ENCODE measurements at places on chromosomes 2 and 18.
A peak's percentile ranks its signal among the peaks of the same experiment; 100 is the strongest.

DNA sequence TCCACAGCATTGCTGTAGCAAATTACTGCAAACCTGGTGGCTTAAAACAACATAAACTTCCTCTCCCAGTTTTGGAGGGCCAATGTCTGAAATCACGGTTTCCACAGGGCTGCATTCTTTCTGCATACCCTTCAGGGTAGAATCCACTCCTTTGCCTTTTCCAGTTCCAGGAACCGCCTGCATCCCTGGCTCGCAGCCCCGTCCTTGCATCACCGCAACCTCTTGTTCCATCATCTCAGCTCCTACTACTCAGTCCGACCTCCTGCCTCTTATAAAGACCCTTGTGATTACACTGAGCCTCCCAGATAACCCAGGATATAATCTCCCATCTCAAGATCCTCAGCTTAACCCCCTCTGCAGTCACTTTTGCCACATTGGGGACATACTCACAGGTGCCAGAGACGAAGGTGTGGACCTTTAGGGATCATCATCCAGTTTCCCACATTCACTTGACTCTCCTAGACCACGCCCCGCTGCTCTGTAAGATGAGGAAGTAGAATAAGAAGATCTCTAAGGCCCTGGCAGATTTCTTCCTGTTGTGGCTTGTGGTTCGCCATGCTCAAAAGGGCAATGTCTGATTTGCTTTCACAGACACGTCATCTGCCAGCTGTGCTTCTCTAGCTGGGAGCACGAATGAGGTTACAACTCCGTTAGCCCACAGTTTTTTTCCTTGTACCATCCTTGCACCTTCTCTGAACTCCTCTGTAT, 103.6 kb upstream of the AGAP1 start:
- DNase-seq, result no peak

DNA sequence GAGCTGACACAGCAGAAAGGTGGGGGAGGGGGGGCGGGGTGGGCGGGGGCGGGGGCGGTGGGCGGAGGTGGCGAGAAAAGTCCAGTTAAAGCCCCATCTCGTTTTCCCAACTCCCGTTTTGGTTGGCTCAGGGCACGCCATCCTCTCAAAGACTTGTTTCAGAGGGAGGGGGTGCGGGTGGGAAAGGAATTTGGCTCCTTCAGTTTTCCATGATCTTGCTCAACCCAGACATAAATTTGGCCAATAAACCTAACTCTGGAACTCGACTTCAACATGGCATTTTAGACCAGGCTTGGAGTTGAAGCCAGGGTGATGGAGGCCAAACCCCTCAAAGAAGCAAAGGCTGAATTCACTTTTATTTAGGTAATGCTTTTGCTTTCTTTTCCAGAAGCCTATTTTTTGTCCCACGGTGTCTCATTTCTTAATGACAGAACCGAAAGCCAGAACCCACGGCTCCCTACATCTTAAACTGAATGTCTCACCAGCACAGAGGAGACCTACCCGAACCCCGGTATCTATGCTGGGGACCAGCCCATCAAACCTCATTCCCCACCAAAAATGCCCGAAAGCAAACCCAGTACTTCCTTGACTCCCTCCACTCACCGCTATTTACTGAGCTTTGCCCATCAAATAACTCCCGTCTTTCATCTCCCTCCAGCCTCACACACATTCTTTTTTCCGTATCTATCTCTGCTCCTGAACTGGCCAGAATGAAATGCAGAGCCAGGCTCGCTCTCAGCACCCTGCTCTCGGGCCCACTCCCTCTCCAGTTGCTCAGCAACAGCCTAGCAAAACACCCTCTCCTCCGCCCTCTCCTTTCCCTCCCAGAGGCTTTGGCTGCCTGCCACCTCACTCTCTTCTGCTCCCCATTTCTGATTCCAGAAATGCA, 4.3 kb downstream of the IGFBP5 start:
- peak; percentile 93 for DNase-seq

DNA sequence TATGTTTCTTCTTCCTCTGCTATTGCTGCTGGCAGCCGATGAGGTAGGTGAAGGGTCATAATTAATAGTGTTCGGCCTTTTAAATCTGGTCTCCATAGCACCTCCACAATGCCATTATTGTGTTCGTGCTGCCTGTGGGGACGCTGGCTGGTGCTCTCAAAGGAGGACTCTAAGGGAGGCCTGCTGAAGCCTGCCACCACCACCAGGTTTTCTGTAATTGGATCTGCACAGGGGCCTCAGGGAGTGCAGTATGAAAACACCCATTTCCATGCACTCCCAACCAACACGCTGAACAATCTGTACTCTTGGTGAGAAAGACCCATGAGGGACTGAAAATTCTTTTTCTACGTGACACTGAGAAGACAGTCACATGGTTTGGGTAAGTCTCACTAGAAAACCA, 17.6 kb upstream of the CLIP4 start:
- DNase-seq, result no peak

GRCh38 chr18:58901143-58901542, 36.5 kb downstream of the ZNF532 start:
- no peak for DNase-seq

DNA sequence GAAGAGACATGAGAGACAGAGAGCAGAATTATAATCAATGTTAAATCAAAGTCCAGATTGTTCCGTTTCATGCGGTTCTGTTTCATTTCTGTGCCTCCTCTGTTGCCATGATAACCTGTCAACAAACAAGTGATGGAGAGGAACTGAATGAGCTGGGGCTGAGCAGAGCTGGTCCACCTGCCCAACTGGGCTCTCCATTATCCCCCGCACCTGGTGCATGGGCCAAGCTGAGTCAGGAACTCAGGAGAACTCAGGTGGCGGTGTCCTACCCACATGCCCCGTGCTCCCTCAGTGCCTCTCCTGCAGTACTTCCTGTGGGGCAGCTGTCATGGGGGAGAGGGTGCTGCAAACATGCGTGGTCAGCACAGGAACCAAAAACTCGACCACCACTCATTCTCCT, 178.8 kb downstream of the TTC32 start:
- no peak for DNase-seq

- DNase-seq, result no peak
These were observed 98.4 kb upstream of the NCKAP5 start for GRCh38 chr2:133666621-133667020.

DNA sequence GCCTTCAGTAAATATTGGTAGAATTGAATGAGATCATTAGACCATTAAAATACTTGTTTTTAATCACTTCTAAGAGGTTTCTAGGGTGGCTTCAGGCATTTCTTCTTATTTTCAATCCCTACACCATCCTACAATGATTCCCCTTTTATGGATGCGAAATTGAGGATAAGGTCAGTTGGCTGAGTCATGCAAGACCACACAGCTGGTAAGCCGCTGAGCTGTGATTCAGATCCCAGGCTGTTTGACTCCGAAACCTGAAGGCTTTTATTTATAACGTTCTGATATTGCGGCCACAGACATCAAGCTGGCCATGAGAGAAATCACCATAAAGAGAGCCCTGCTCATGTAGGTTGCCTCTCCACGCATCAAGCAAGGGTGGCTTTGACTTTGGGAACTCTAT, 133.4 kb downstream of the VAPA start:
- no peak for DNase-seq

DNA sequence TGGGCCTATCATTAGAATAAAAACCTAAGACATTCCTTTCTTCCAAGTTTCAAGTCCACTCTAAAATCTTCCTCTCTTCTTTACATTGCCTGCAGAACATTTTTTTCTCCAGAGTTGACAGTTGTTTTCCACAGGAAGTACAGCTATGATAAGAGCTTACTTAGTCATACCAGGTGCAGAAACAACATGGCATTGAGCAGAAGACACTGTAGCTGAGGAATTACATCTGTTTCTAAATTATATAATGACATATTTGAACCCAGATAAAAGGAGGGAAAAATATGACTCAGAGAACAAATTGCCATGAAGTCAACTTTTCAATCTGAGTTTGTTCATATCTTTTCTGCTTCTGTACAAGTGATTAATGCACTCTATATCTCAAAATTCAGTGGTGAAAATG, 30.2 kb downstream of the CMPK2 start:
- DNase-seq, result no peak

- DNase-seq, result no peak
These were observed 101.9 kb downstream of the TWIST2 start for GRCh38 chr2:238949710-238950345.

- DNase-seq, result no peak
These were observed 7.6 kb upstream of the ONECUT2 start for GRCh38 chr18:57427429-57428201.

DNA sequence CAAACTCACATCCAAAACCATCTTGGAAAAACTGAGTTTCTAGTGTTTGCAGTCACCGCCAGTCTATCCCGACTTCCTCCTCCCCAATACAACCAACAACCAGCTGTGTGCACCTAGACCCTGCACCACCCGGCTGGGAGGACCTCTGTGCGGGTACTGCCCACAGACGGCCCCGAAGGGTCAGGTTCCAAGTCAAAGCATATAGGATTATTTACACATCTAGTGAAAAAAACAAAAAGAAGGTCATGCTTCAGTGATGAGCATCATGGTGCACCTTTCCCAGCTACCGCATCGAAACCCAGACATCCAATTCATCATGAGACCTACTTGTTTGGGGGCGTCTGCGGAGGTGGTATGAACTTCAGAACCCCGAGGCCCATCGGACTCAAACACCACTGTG, 124.8 kb downstream of the ZNF516 start:
- no peak for DNase-seq

DNA sequence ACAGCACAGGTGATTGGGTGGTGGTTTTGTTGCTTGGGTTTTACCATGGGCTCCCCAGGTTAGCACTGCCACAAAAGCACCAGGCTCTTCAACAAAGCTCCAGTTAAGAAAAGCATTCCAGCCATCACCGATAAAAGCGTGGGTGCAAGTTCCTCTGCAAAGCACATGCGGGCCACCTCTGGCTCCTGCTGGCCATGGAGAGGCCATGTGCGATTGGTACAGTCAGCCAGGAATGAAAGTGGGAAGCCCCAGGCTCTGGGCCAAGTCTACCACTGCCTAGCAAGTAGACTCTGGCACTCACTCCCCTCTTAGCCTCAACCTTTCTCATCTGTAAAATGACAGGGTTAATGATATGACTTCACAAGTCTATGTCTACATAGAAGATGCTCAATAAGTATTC, 36.0 kb downstream of the BCL11A start:
- DNase-seq, result no peak

- no peak for DNase-seq
These were observed 58.2 kb upstream of the REG3G start for GRCh38 chr2:78967294-78967693.

DNA sequence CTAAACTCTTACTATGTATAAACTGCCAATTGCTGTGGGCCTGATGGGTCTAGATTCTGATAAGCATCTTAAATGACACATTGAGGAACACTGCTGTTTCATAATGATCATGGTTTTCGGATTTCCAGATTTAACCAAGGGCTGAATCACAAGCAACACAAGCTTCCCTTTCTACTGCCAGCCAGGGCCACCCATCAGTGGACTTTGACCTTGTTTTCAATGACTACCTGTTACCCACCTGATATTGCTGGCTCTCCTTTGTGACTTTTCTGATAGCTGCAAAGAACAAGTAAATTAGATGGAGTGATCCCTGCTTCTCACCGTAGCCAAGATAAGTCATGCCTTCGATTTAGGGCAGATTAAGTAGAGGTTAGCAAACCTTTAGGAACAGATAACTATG, 259.0 kb downstream of the PAX3 start:
- DNase-seq, result no peak

GRCh38 chr2:135960656-135961551, 24.5 kb downstream of the DARS1 start:
- peak; percentile 46 for DNase-seq

DNA sequence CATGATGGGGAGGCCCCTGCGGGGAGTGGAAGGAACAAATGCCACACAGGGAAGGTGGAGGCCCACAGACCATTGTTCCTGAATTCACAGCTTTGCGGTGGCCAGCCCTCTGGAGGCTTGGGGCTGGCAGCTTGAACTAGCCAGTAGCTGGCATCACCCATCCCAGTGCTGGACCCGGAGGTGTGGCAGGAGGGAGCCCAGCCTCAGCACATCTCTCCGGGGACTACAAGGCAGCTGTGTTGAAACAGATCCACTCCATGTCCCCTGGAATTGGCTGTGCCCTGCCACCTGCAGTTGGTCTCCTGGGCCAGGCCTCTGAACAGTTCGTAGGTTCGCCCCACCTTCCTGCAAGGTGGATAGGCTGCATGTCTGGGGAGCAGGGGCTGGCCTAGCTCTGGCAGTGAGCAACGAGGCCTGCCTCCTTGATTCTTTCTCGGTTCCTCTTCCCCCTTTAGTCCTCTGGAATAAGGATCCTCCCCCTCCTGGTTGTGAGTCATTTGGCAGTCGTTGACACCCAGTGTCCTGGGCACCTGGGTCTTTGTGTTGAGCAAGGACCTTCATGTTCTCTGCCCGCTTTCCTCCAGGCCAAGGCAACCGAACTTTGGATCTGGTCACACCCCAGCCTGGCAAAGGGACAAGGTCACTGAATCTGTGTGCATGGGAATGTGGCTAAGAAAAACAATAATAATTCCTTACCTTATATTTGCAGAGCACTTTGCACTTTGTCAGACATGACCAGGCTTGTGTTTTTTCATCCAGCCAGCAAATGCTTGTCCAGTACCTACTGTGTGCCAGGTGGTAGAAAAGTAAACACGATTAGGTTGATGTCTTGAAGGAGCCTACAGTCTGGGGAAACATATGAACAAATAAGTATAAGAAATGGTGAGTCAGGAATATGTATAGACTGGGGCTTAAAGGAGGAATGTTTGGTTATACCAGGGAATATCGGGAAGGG, 55.0 kb upstream of the MCFD2 start:
- DNase-seq, result no peak

- DNase-seq, result no peak
These were observed 1339.0 kb downstream of the LRP1B start for GRCh38 chr2:140791802-140792201.

GRCh38 chr2:96486696-96487095, 18.5 kb downstream of the NEURL3 start:
- DNase-seq, result no peak

- no peak for DNase-seq
These were observed 66.6 kb downstream of the CTIF start for GRCh38 chr18:48605408-48605845.

- no peak for DNase-seq
These were observed 119.7 kb upstream of the RMP24 start for GRCh38 chr18:35852786-35853185.

DNA sequence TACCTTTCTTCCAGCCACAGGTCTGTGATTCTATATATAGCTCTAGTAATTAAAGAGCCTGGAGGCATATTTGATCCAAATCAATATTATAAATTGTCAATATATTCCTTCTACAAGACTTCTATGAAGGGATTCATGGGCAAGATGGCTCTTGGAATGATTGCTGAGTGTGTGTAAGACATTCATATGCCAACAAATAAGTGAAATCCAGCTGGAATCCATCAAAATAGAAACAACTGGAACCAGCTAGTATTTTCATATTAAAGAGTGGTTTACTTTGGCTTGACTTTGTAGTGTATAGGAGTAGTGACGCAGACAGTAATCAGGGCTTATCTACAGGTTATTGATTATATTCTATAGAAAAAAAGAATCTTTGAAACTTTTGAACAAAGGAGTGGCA, 83.4 kb downstream of the CALCRL start:
- DNase-seq, result no peak

- DNase-seq, result peak; percentile 73
These were observed 17.1 kb upstream of the VPS4B start for GRCh38 chr18:63439334-63439733.

GRCh38 chr2:101200676-101201075, 49.5 kb upstream of the TBC1D8 start:
- no peak for DNase-seq

Measured in muscle of arm (tissue), 14 donors.